ENCODE measurements at places on chromosomes 16 and 17.

GRCh38 chr17:44900894-44901293 lies 1.6 kb upstream of the EFTUD2 start:
- no peak for DNase-seq

DNA sequence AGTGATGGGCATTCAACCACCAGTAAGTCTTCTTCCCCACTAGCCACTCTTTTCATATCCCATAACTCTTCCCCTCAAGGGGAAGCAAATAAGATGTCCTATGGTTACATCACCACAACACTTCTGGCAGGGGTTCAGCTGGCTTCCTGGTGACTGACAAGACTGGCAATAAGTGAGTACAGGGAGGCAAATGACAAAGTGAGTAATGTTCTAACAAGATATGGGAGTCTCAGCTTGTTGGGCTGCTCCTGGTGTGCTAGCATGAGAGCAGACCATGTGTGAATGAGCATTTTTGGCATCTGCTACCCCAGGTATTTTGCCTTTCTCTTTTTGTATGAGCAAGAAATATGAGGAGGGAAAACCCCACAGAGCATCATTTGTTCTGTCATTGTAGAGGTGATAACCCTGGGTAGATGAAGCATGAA lies 9.9 kb downstream of the TMIGD1 start:
- no peak for DNase-seq

DNA sequence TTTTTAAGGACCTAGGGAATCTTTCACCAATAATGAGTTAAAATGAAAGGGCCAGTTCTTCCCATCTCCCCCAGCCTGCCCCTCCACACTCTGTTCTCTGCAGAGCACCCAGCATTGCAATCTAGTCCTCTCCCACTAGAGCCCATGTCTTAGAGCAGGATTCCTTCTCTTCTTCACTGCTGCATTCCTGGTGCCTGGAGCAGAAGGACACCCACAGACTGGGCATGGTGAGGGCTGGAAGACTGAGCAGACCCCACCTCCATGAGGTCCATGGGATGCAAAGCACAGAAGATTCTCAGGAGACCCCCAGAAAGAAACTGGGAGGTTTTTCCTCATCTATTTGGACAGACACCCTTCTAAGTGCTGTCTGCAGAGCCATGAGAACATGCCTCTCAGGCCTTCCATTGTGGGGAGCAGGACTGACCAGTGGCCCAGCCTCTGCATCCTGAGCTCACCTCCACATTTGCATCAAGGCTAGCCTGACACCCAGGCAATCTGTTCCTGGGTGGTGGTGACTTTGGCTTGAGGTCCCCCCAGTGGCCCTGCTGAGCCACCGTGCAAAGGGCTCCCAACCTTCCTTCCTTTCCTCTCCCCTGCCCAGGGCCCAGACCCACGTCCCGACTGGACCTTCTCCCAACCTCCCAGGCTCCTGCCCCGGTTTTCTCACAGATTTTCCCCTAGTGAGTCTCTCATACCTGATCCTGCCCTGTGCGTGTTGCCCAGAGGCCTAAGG lies 74.2 kb upstream of the ZNF469 start:
- DNase-seq = no peak

GRCh38 chr17:61601297-61601696 lies 10.3 kb upstream of the NACA2 start:
- DNase-seq = no peak

DNA sequence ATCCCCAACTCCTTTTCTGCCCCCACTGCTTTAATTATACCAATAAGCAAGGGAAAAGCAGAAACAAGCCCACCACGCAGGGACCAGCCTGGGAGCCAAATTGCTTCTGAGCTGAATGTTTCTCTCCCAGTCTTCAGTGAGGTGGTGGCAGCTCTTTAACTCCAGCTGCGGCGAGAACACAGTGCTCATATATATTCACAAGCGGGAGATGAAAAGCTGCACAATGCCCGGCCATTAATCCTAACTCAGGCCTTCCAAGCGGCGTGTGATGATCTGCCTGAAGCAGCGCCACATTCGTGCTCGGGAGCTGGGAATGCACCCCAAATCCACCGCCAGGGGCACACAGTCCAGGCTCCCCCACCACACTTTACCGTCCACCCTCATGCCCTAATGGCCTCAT lies 203.7 kb upstream of the SDK2 start:
- DNase-seq = no peak

All from stimulated activated CD8-positive, alpha-beta memory T cell treated with anti-CD3 and anti-CD28 coated beads, Interleukin-7, amount 100 ng/mL, for 1 hour (primary cell).